ENCODE measurements at places on chromosomes 3 and 15.

DNA sequence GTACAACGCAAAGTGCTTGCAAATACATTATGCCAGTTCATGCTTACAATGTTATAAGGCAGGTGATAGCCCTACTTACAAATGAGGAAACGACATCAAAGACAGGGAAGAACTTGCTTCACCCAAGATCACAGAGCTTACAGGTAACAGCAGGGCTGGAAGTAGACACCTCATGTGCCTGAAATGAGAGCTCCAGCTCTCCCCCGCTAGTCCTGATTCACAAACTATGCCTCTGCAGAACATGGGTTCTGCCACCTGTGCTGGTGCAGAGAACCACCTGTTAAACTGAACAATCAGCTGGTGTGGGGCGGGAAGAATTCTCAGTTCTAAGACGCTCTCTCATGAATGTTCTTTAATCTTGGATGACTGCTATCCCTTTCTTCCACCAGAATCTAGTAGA, 7.4 kb downstream of the RBSN start:
- DNase-seq: no peak

- no peak for DNase-seq
Measured at GRCh38 chr15:99118801-99119546, 14.1 kb downstream of the SYNM start.

GRCh38 chr15:45458746-45459403, 63.7 kb downstream of the SLC30A4 start:
- peak; percentile 40 for DNase-seq

- DNase-seq: no peak
Measured at GRCh38 chr15:96362011-96362754, 31.7 kb downstream of the NR2F2 start.

DNA sequence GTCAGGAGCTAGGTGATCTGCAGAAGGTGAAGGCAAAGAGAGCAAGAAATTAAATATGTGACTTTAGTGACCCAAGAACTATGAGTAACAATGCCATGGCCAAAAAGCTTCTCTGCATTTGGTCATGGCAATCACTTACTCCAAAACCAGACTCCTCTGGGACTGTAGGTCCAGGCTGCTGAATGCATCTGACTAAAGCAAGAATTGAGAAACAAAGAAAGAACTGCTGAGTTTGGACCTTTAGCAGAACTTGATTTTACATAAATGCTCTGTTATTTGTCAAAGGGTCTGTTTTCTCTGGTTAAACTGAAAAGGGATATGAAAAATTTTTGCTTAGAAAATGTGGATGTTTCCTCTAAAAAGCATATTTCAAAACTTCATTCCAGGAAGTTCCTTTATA, 1102.2 kb downstream of the IGSF11 start:
- no peak for DNase-seq

DNA sequence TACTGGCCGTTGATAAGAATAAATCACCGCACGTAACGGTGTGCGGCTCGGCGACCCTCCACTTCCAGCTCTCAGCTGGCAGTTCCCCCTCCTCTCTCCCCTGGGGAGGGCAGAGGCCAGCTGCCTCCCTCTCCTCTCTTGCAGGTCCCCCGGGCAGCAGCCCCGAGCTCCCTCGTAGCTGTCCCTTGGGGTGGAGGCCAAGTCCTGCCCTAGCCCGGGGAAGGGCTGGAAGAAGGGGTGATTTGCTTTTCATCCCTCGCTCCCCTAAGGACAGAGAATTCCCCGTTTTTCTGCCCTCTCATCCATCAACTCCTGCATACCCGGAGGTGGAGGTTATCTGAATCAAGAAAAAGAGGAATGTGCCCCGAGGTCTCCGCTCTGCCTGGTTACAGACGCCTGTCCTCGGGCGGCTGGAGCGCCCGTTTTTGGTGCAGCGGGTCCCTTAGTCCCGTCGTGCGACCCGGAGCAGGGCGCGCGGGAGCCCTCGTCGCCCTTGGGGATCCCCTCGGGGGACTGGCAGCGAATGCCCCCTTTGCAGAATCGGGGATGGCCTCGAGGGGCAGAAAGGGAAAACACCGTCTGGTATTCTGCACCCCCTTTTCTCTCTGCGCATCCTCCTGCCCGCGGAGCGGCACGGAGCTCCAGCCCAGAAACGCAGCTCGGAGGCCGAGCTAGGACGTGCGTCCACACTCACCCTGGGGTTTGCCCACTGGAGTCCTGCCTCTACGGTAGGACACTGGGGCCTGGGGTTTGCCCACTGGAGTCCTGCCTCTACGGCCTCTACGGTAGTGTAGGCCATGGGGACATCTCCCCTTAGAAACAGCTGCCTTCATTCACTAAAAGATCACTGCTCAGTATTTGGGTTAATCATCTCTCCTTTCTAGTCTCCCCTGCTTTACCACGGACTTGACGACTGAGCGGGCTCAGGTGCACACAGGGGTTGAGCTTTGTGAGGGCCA, 2.2 kb downstream of the PTPRG start:
- DNase-seq: no peak

- no peak for DNase-seq
Measured at GRCh38 chr3:156206157-156206556, 85.8 kb downstream of the KCNAB1 start.

DNA sequence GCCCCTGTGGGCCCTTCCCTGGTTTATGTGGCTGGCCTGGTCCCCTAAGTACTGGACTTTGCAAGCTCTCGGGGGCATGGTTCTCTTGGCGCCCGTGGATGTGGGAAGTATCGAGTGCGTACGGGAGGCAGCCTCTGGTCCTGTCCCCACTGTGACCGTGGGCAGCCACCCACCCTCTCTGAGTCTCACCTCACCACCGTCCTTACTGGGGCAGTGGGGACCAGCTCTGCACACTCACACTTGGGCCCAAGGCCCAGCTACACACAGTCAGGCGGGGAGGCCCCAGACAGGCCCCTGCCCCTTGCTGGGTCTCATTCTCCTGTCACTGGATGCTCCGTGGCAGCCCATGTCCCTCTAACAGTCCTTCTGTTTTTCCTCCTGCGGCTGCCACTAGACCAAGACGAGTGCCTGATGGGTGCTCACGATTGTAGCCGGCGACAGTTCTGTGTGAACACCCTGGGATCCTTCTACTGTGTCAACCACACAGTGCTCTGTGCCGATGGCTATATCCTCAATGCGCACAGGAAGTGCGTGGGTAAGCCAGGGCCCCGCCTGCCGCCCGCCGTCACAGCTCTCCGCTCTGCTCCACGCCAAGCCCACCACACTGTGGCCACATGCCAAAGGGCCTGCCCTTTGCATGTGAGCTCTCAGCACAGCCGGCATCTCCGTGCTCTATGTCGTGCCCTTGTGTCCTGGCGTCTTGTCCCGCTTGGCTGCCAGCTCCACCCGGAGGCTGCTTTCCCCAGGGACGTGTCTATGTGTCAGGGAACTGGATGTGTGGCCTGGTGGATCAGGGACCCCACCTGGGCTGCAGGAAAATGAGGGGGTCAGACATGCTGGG, 72.7 kb downstream of the FBLN2 start:
- DNase-seq: no peak

DNA sequence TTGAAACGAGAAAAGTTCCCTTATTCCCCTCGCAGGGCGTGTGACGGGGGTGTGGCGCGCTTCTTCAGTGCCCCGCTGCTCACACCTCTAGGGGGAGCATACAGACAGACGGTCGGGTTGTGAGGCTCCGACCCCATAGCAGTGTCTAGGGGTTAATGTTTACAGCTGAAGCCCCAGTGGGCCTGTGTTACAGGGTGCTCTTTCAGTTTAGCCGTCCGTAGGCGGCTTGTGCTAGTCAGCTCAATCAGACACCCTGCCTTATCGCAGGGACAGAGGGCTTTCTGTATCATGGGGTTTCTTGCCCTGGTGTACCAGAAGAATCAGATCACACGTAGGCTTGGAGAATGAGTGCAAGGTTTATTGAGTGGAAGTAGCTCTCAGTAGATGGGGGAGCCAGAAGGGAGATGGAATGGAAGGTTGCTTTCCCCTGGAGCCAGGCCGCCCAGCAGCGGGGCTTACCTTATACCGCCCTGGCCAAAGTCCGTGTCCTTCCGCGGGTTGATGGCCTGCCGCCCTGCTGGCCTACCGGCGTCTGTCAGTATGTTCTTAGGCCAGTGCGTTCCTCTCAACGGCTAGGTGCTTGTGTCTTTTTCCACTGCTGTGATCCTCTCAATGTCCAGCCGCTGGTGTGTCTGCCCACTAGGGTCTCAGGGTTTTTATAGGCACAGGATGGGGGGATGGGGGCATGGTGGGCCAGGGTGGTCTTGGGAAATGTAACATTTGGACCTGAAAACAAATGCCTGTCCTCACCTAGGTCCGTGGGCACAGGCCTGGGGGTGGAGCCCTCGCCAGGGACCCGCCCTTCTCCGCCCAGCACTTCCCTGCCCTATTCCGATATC, 32.2 kb upstream of the ACP3 start:
- DNase-seq: peak; percentile 17

GRCh38 chr3:47705391-47705790, 76.3 kb downstream of the SMARCC1 start:
- no peak for DNase-seq

DNA sequence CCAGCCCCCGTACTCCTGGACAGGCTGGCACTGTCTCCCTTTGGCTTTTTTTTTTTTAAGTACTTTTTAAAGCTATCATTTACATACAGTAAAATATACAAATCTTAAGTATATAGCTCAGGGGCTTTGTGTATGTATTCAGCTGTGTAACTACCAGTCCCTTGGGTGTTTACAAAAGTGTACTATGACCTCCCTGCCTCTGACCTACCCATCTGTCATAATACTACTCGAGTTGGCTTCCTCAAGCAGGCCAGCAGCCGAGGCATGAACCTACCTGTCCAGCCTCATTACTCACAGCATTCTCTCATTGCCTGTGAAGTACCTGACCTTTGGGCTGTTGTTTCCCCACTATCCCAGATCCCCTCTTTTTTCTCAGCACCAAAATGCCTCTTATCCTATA, 33.2 kb downstream of the ABHD2 start:
- no peak for DNase-seq

DNA sequence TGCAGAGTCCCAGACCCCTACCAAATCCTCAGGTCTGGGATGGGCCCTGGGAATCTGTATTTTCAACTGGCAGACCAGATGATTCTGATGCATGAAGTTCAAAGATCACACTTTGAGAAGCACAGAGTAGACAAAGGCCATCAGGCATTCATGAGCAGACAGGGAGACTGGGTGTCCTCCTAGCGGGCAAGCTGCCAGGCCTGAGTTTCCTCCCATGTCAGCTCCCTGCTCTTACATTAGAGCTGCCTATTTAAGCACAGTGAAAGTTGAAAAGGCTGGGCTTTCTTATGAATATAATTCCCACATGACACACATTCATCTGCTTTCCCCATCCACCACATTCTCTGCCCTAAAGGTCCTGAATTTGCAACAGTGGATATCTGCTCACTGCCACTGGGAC, 14.0 kb downstream of the CAPN3 start:
- DNase-seq: no peak

DNA sequence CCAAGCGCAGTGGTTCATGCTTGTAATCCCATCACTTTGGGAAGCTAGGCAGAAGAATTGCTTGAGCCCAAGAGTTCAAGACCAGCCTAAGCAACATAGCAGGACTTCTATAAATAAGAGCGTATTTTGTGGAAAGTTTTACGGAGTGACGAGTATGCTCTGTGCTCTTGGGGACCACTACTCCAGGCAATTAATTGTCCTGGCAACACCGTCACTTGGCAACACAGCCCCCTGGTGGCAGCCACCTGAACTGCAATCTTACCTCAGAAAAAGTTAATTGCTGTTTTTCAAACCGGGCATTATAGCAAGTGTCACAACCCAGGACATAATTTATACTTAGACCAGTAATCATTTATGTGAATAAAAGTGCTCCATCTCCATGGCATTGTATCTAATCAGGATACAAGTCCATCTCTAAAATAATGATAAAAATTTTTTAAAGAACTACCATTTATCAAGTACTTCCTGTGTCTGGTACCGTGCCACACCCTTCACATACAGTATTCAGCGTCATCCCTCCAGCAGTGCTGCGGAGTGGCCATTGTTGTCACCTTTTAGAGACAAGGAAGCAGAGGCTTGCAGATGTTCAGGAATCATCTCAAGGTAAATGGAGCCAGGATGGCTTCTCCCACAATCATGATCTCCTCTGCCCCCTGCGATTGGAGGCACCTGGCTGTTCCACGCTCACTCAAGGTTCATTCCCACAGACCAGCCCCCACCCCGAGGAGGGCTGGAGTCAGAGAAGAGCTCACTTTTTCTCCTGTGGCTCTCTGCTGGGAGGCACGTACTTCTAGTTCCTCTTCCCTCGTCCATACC, 34.5 kb downstream of the PLA2G4D start:
- DNase-seq: peak; percentile 75

DNA sequence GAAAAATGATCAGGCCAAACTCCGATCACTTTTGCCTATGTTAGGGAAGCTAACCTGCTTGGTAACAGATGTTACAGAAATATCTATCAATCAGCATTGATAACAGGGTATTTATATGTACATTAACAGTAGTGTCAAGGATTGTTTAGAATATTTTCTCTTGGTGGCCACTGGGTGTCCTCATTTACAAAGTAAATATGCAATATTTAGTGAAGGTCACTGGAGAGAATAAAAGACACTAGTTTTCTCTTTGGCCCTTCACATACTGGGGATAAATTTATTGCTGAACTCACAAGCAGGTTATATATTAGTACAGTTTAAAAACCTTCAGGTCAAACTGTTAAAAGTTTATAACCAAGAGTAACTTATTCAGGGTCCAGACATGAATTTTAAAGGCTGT, 69.0 kb downstream of the TIGIT start:
- no peak for DNase-seq

DNA sequence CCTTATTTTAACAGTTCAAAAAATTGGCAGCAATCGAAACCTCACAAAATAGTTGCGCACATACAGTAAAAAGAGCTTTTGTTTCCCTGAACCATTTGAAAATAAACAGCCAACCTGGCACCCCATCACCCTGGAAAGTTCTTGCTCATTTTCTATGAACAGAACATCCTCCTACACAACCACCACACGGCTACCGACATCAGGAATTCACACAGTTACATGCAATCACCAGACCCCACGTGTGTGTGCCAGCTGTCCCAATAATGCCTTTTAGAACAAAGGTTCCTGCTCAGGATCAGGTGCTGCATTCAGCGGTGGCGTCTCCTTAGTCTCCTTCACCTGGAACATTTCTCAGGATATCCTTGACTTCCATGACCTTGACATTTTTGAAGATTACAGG, 186.5 kb downstream of the KLF13 start:
- no peak for DNase-seq

GRCh38 chr3:15333956-15334263, 1.5 kb upstream of the SH3BP5 start:
- no peak for DNase-seq

GRCh38 chr3:149245738-149246451, 24.3 kb upstream of the CP start:
- DNase-seq: no peak

- DNase-seq: no peak
Measured at GRCh38 chr3:137796993-137797392, 32.9 kb downstream of the SOX14 start.

- DNase-seq: no peak
Measured at GRCh38 chr3:157559401-157559800, 56.2 kb upstream of the VEPH1 start.

GRCh38 chr3:161474741-161475140, 21.9 kb upstream of the OTOL1 start:
- DNase-seq: no peak

- DNase-seq: no peak
Measured at GRCh38 chr15:27459836-27460235, 488.9 kb downstream of the GABRG3 start.

- no peak for DNase-seq
Measured at GRCh38 chr15:84982301-84982920, 755 bp downstream of the PDE8A start.
